Hepatic stellate cell (primary cell): ENCODE measurements at places on chromosomes 7 and 10.

DNA sequence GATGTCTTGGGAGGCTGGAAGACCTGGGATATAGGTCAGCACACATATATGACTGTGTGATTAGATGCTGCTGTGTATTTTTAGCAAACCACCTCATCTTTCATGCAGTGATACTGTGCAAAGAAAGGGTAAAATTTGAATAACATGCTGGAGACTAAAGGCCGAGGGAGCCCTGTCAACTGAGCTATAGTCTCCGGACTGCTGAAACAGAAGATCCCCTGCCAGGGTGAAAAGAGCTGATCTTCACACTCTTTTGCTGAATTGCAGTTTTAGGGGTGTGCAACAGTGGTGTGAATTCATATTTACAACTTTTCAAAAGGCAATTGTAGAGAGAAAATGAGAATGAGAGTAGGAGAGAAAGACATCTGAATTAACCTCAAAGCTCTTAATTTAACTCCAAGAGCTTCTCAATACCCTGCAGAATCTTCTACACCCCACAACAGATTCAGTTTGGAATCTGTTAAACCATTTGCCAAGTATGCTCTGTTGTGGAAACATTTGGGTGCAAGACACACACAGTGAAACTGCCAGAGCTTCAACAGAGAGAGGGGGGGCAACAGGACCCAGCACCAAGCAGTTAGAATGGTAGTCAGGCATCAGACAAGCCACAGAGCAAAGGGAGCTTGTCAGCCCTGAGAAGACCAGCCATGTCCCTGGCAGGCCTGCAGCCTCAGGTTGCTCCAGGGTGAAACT, 190.1 kb upstream of the STK17A start:
- DNase-seq: no peak

DNA sequence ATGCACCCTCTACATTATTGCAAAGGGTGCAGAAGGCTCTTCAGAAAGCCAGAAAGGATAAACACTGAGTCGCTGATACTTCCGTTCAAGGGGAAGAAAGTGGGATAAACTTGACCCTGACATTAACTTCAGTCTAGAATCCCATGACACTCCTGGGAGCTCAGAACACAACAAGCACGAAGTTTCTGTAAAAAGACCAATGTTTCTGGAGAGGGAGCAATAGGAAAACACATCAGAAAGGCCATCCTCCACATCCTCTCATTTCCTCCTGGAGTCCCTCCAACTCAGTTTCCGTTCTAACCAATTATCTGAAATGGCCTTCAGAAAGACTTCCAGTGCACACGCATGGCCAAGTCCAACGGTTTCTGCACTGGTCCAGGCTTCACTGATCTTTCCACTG, 113.5 kb downstream of the SORBS1 start:
- DNase-seq: no peak

GRCh38 chr10:70776455-70777005, 8.6 kb downstream of the TBATA start:
- no peak for DNase-seq

DNA sequence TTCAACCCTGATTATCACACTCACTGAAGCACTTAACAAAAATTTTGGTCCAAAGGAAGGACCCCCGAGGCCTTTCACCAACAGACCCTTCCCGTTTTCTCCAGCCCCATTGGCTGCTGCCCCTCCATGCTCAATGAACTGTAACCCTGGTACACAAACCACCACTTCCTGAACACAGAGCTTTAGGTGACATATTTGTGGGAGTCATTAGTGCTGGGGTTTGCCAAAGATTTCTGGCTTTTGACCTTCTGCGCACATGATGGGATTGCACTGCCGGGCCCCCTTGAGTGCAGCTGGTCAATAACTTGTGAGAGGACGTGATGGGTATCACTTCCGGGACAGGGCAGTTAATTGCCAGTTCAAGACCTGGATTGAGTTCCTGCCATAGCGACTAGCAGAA, 9.0 kb upstream of the CAMK1D start:
- no peak for DNase-seq

DNA sequence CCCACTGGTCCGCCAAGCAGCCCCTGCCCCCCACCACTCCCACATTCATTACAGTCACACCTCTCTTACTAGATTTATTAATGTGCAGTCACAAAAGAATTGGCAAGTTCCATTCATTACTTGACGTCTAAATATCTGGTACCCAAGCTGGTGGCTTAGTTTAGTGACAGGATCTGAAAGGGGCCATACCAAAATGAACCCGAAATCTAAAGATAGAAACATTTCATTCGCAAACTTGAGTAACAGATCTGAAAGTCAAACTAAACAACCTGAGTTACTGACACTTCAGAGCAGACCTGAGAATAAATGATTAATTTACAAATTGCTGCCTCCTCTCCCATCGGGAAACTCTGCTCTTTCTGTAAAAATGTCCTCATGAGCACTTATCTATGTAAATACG, 53.4 kb downstream of the TNS3 start:
- DNase-seq: no peak

- DNase-seq: no peak
These were observed 444.0 kb upstream of the NFE2L3 start for GRCh38 chr7:25707768-25708620.

- peak; percentile 70 for DNase-seq
These were observed 161.6 kb upstream of the PRSS1 start for GRCh38 chr7:142587578-142588191.

DNA sequence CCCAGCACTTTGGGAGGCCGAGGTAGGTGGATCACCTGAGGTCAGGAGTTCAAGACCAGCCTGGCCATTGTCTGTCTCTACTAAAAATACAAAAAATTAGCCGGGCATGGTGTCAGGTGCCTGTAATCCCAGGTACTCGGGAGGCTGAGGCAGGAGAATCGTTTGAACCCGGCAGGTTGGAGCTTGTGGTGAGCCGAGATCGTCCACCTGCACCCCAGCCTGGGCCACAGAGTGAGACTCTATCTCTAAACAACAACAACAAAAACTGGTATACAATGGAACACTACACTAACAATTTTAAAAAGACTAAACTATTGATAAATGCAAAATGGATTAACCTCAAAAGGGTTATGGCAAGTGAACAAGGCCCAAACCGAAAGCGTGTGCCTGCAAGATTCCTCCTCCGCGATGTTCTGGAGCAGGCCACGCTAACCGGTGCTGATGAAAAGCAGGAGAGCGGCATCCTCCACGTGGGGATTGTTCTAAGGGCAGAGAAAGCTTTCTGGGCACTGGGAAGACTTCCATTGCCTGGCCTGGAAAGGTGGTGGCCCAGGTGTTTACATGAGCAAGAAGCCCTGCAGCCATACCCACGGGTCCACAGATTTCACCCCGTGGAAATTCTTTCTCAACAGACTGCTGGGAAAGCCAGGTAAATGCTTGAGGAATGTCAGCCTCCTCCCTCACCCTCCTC, 53.8 kb downstream of the PDGFA start:
- no peak for DNase-seq

DNA sequence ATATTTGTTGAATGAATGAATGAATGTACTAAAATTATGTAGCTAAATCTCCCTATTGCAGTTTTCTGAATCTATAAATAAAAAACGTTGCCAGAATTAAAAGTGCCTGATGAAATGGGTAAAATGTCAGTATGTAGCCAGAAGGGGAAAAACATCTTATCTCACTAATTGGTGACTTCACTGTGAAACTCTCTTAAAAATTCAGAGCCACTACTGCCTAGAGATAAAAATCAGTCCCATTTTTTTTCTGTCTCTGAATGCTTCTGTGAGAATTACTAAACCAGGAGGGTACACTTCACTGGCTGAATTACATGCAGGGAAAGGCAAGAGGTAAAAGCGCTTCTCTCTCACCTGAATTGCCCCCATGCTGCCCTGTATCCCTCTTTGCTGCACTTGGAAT, 69.6 kb upstream of the HPS1 start:
- no peak for DNase-seq
